Psoas muscle (tissue), 8 donors: ENCODE measurements at places on chromosomes 11 and 22. TPM values are rescaled to one million over a fixed set of nuclear protein-coding genes. Genes with fewer than 3 reads are reported as not detected.

- no peak for DNase-seq
These were observed 5.2 kb upstream of the SLC15A3 start for GRCh38 chr11:60957188-60957587.

GRCh38 chr11:36885154-36885553 lies 287.1 kb upstream of the RAG2 start:
- DNase-seq = no peak

- DNase-seq = no peak
These were observed 192.8 kb upstream of the SORL1-AS1 start for GRCh38 chr11:121645596-121645995.

- DNase-seq = no peak
These were observed 24.8 kb downstream of the F2 start for GRCh38 chr11:46743693-46744339.

GRCh38 chr22:37898441-37899181 lies 7.5 kb upstream of the MICALL1 start:
- no peak for DNase-seq

- no peak for DNase-seq
These were observed 364.6 kb downstream of the LUZP2 start for GRCh38 chr11:24861440-24861839.

DNA sequence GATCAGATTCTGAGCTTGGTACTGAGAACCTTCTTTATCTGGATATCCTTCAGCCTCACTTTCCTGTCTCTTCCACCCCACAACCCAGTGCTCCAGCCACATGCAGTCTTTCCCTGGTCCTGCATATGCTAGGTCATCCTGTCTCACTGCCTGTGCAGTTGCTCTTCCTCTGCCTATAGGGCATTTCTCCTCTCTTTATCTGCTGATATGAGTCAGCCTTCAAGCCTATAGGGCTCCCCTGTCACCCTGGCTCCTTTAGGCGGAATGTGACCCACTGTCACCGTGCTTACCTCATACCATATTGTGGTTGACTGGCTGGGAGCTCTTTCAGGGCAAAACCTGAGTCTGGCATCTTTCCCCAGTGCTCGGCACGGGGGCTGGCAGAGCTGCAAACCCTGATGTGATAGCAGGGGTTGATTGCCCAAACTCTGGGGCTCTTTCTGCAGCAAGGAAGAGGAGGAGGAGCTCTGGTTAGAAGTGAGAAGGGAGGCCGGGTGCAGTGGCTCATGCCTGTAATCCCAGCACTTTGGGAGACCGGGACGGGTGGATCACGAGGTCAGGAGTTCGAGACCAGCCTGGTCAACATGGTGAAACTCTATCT lies 26.3 kb downstream of the MEI1 start:
- no peak for DNase-seq

DNA sequence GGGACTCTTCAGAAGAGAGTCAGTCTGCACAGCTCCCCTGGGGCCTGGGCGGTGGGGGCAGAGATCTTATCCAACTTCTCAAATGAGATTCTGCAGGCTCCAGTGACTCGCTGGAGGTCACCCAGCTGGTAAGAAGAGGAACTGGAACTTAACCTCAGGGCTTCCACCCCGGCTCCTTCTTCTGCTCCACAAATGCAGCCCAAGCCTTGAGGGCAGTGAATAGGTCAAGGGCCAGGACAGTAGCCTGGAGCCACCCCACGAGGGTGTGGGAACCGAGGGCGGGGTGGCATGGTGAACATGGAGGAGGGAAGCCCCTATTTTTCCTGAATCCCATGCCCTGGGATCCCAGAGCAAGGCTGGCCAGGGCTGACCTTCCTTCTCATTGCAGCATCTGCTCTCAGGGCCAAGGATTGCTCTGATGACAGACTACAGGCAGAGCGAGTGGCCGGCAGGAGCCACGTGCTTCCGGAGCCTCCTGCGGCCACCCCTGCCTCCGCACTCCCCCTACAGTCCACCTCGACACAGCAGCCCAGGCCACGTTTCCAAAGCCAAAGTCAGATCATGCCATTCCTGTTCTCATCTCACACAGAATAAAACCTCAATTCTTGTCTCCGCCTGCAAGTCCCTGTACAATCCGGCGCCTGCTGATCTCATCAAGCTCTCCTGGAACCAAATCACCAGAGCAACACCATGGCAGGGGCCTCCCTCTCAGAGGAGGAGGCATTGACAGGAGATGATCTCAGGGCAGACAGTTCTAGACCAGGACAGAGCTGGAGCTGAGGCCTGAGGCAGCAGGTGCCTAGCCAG lies 21.1 kb upstream of the UPK3A start:
- DNase-seq = peak; percentile 83

- peak; percentile 65 for DNase-seq
These were observed 2.4 kb downstream of the C22orf15 start for GRCh38 chr22:23764899-23765881.

DNA sequence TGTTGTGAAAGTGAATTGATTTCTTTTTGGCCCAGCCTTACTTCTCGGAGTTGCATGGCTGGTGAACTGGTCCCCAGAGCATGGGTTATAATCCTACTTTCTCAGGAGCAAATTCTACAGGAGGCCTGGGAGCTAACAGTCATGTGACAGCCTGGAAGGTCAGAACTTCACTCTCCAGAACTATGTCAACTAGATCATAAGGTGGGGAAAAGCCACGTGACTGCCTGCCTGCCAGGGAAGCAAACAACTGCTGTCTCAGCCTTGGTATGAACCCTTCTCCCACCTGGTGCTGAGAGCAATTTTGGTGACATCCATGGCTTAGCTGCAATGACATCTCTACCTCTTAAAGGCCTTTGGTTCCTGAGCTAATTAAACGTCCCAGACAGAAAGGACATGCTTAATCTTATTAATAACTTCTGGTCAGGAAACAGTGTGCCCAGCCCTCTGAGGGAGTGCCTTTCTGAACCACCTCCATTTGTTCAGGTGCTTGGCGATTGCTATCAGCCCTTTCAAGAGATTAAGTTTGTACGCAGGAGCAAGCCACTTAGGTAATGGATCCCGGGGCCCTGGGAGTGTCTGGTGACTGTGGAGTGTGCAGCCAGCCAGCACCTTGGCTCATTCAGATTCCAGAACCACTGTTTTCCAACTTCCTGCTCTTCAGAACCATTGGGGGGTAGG lies 1.4 kb upstream of the CREB3L1 start:
- DNase-seq = no peak

GRCh38 chr11:47593492-47593933 lies 698 bp downstream of the C1QTNF4 start:
- DNase-seq = no peak

DNA sequence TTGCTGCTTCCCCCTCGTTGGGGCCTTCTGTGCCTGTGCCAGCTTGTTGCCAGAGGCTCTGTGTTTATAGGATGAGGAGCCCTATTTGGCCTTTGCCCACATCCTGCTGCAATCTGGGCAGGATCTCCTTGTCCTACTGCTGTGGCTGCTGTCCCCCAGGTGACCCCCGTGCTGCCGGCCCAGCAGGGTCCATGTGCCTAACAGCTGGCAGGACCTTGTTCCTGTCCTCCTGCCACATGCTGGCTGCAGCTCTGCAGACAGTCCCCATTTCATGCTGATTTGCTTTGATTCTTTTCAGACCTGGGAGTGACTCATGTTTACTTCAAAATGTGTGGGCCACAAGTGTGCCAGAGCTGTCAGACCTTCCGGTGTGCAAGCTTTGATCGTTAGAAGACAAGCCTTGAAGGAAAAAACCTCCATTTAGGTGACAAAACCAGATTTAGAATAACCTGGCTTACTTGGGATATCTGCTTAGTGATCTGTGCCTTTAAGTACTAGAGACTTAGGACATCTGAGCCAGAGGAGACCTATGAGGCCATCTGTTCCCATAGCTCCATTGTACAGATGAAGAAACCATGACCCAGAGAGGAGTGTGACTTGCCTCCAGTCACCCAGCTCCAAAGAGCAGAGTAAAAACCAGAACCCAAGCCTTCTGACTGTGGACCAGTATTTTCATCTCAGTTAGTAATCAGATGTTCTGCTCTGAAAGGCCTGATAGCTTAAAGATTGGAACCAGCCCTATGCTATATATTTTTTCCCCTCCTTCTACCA lies 11.1 kb downstream of the NAV2 start:
- peak; percentile 57 for DNase-seq

DNA sequence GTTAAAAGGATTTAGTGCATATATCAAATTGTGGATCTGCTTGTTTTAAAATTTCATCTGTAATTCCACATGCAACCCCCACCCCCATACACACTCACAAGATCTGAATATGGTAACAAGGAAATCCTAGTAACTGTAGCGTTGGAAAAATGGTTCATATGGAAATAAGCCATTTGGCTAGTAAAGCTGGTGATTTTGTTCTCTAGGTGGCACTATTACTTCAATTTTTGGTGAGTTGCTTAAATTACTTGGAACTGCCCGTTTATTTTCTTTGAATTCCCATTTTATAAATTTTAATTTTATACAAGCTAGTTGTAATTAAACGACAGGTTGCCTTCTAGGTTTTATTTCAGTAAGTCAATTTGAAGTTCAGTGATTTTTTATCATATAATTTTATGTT lies 5.3 kb downstream of the BDNF start:
- no peak for DNase-seq

DNA sequence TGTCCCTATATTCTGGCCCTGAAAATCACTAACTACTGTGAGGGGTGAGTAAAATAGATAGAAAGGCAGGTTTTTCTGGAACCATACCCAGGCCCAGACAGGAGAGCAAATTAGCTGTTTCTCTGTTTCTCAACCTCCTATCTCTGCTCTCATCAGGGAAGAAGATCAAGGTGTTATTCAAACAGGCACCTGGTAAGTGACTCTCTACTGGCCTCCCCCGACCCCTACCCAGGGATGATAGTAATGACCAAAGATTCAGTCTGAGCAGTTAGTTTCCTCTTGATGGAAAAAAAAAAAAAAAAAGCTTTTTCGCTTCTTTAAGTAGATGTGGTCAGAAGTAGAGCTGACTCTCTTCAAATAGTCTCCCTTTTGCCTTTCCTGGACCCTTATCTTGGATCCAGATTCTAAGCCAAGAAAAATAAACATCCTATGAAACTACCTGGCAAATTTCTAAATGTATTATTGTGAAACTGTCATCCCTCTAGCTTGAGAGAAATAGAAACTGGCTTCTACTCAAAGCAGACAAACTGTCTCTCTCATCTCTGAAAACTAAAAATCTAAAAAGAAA lies 9.9 kb downstream of the LRRC4C start:
- DNase-seq = no peak

GRCh38 chr11:130593064-130593463 lies 144.6 kb downstream of the ADAMTS15 start:
- no peak for DNase-seq

DNA sequence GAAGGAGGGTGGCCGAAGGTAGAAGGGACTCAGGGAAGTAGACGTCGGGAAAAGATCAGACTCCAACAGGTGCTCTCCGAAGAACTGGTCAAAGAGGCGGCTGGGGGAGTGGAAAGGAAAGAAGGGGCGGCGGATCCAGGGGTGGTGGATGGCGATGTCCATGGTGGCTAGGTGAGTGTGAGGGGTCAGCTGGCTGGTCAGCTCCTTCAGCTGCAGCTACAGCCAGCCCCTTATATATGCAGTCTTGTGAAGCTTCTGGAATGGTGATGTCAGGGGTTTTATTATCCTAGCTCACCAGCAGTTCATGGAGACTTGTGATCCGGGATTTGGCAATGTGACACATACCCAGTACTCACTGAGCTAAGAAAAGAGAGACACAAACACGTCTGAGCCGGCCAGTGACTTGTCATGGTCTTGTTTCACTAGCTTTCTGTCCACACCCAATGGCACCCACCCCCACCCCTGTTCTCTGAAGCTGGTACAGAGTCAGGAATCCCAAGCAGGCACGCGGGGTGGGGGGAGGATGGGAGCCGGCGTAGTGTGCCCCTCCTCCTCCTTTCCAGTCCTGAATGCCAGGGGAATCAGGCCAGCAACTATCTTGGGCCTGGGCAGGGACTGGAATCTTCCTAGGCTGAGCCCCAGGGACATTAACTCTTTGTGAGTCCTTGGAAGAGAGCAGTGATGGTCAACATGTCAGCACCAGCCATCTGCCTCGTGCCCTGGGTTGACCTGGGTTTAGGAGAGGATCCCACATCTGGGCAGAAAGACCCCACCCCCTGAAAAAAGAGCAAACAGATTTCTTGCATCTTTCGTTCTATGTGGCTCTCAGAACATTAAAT lies at the start of gene CRYAB:
TSS of gene CRYAB (minus strand) at position 208 of the 839 bp plus-strand sequence. CDS start at position 162, 46 bp downstream.
- DNase-seq = peak; percentile 97

GRCh38 chr11:77167111-77167626 lies 39.1 kb downstream of the MYO7A start:
- no peak for DNase-seq

GRCh38 chr11:13638422-13638821 lies 30.0 kb upstream of the FAR1 start:
- DNase-seq = no peak

GRCh38 chr11:91433284-91434010 lies 791.2 kb upstream of the FAT3 start:
- DNase-seq = no peak

DNA sequence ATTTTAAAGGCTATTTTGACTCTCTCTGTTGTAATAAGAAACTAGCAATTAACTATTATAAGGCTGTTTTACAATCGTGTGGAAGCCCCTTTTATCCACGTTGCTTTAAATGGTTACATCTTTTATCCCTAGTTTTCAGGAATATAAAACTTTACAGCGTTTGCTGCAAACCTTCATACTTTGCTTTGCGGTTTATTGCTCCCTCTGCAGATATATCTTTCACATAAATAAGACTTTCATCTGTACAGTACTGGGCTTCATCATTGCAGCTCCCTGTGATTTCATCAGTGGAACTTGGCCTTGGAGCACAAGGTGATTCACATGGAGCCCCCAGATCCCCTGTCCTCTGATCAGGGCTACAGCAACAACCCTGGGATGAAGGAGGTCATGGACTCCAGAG lies 25.6 kb downstream of the HTR3A start:
- no peak for DNase-seq

GRCh38 chr11:104897891-104898684 lies at the start of gene CASP12:
CASP12 (minus strand) TSS chr11:104898460.
- DNase-seq = no peak

The TEX12 gene
- 0.48 TPM for total RNA-seq

The KDELR3 gene
- 1.9 TPM for total RNA-seq

The MRGPRE gene
- total RNA-seq = not detected

The RTN4R gene
- total RNA-seq = 0.44 TPM

The CBLIF gene
- not detected for total RNA-seq

The NAV2 gene
- 5.9 TPM for total RNA-seq

The SYCE3 gene
- total RNA-seq = not detected

The CADM1 gene
- total RNA-seq = 10.1 TPM

The ELMOD1 gene
- 4.7 TPM for total RNA-seq

The TRIM49D1 gene
- not detected for total RNA-seq
